Brain pericyte (primary cell): ENCODE measurements at places on chromosomes 6 and 20.

DNA sequence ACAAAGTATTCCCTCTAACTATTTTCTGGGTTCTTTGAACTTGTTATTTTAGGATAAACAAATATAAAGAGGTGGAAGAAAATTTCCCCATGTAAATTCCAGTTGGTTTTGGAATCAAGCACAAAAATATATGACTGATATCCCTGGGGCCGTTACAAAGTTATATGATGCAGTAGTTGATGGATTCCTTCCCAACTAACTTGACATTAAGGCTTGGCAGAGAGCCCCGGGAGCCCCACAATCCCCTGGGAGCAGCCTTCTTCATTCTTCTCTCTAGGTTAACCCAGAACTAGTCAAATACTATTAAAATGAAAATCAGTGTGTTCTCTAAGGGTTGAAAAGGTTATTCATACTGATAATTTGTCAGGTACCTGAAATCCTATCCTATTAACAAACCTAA, 508.9 kb upstream of the SOX4 start:
- DNase-seq, result no peak

GRCh38 chr20:19074828-19075516, 137.5 kb upstream of the SLC24A3 start:
- DNase-seq, result no peak

GRCh38 chr6:12709116-12709515, 7.5 kb upstream of the PHACTR1 start:
- no peak for DNase-seq

DNA sequence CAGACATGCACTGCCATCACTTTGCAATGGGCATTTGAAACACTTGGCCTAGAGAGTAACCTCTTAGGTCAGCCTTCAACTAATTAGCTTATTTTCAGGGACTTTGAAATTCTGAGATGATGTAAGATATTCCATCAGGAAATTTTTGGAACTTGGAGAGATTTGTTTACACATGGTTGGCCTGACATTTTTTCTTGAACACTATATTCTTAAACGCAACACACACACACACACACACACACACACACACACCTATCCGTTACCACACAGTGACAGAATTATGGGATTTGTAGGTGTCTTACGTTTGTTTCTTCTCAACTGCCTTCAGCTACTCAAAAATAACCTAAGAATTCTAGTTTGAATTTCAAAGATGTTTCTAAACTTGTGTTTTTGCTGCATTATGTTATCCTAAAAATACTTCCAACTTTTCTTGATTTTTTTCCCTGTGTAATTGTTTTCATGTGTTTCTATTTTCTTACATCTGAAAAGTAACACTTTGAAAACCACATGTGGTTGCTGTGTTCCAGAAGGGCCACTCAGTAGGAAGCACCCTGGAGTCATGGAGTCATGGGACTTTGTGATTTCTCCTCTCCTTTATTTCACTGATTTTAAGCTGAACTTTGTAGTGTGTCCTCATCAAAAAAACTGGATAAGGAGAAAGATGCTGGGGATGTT, 31.9 kb downstream of the MARCKS start:
- DNase-seq, result no peak

DNA sequence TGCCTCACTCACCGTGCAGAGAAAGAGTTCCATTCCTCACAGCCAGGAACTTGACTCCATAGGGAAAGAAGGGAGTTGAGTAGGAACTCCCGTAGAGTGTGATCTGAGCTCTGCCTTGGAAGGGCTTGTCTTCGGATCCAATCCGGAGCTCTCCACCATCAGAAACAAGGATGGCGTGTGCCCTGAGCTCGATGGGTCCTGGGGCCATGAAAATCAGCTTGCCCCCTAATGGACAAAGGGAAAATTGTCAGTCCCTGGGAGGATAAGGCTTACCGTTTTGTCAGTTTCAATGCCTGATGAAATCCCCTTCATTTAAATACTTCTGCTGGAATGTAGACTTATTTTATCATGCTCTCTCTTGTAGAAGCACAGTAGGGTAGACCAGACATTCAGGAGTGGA, 153.3 kb downstream of the PKHD1 start:
- DNase-seq, result no peak

DNA sequence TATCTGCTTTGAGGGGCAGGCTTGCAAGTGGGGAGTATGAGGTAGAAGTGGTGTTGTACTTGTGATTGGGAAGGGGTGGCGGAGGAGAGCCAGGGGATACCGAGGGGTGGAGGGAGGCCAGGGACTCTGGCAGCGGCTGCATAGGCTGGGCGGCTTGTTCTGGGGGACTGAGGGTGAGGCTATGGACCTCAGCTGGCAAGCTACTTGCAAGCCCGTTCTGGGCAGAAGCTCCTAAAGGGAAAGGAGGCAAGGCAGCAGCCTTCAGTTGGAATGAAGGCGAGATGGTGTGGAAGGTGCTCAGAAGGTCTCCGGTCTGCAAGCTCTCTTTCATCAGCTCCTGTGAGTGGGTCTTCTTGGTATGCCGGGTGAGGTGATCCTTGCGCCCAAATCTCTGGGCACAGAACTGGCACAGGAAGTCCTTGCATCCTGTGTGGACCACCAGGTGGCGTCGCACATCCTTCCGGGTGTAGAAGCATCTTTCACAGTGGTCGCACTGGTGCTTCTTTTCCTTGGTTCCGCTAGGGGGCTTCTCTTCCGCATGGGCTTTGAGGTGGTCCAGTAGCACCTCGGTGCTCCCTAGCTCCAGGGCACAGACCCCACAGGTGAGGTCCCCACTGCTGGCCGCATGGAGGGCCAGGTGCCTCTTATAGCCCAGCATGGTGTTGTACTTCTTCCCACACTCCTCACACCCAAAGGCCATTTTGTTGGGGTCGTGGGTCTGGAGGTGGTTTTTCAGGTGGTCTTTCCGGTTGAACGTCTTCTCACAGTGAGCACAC, 66.0 kb downstream of the PLAGL1 start:
- no peak for DNase-seq

- no peak for DNase-seq
Observed at GRCh38 chr6:167090171-167090570, 32.7 kb upstream of the CCR6 start.

GRCh38 chr6:122734529-122735395, 44.8 kb upstream of the FABP7 start:
- DNase-seq, result no peak

GRCh38 chr6:13472099-13472498, 15.3 kb downstream of the GFOD1 start:
- DNase-seq, result no peak

DNA sequence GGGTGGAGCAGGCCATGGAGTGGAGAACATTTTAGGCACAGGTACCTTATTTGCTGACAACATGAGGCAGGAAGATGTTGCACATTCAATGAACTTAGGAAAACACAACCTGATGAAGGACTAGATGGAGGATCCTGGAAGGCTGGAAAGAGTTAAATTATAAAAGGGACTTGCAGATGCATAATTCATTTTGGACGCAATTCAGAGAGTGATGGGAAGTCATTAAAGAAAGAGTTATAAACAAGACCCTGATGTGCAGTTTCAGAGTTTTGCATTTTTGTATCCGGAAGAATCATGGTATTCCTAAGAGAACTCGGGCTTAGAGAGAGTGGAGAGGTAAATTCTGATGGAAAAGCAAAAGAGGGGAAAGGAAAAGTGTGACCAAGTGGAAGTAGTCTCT, 104.5 kb downstream of the TSHZ2 start:
- no peak for DNase-seq

DNA sequence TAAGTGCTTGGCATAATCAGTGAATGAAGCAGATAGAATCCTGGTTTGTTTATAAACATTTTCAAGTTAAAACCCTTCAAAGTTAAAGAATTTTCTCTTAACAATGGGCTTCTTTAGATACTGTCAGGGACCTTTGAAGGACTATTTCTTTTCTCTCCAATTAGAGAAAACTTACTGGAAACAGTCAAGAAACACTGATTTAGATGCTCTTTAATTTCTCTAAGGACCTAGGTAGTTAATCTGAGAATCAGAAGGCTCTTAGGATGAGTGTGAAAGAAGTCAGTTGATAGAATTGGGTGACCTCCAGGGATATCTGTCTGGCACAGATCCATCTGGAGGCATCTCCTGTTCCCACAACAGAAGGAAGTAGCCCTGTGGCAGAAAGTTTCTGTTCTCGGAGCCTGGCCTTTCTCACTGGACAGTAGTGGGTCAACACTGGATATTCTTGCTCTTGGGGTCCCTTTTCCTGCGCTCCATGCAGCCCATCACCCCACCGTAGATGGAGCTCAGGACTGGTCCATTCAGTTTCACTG, 22.5 kb downstream of the KIAA0408 start:
- no peak for DNase-seq

DNA sequence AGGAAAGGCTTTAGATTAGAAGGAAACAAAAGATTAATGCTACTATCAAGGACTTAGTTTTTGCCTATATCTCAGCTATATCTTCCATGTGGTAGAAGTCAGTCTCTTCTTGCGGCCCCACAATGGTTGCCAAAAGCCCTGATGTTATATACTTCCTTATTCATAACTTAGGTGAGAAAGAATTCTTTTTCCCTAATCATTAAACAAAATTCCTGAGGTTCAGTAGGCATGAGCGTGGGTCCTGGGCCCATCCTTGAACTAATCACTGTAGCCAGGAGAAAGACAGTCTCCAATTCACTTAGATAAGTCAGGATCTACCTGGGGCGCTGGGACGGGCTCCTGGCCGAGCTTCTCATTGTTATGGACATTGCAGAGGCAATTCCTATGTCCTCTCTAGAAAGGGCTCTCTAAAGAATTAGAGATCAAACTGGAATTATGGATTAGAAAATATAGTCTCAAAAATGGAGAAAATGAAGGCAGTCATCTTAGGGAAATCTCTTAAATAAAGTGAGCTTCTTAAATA, 134.3 kb downstream of the KIF6 start:
- no peak for DNase-seq

DNA sequence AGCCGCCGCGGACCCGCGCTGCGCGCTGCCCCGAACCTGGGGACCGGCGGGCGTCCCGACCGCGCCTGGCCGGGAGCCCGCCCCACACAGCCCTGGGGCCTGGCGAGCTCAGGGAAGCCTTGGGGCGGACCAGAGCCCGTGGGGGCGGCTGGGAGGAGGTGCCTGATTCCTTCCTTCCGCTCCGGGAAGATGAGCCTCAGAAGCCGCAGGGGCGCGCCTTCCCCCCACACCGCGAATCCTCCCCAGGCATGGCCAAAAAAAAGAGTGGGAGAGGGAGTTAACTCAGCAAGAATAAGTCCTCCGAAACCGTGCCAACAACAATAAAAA, at the start of gene CBLN4:
Gene CBLN4, minus strand, starts transcription at position 131 of the 327 bp plus-strand sequence. CDS start 1,348 bp downstream, outside the sequence.
- DNase-seq, result no peak

DNA sequence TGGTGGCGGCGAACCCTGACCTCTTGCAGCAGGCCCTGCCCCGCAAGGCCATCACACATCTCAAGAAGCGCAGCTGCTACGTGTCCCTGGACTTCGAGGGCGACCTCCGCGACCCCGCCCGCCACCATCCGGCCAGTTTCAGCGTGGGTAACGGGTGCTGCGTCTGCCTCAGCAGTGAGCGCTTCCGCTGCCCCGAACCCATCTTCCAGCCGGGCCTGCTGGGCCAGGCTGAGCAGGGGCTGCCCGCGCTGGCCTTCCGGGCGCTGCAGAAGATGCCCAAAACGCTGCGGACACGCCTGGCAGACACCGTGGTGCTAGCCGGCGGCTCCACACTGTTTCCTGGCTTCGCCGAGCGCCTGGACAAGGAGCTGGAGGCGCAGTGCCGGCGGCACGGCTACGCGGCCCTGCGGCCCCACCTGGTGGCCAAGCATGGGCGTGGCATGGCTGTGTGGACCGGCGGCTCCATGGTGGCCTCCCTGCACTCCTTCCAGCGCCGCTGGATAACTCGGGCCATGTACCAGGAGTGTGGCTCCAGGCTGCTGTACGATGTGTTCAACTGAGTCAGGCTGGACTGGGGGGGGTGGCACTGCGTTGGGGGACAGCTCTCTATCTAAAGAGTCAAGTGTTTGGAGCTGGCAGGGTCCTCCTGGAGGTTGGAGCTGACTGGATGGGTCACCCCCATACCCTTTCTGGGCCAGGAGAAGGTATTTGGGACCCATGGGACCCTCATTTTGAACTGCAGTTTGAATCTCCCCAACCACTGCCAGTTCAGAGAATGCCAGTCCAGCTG, 1.1 kb downstream of the ACTL10 start:
- DNase-seq, result no peak

DNA sequence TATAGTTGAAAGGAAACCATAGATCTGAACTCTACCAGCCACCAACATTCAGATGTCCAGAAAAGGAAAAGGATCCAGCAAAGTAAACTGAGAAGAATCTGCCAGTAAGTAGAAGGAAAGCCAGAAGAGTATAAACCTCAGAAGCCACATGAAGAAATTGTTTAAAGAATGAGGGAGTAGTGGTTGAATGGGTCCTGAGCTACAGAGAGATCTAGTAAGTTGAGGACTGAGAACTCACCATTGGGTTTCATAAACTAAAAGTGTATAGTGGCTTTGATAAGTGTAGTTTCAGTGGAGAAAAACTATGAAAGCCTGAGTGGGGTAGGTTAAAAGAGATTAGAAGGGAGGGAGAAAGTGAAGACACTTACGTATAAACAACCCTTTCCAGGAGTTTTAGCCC, 32.0 kb upstream of the SUMO4 start:
- no peak for DNase-seq

GRCh38 chr20:38961530-38962043, 557 bp upstream of the DHX35 start:
- DNase-seq, result no peak

DNA sequence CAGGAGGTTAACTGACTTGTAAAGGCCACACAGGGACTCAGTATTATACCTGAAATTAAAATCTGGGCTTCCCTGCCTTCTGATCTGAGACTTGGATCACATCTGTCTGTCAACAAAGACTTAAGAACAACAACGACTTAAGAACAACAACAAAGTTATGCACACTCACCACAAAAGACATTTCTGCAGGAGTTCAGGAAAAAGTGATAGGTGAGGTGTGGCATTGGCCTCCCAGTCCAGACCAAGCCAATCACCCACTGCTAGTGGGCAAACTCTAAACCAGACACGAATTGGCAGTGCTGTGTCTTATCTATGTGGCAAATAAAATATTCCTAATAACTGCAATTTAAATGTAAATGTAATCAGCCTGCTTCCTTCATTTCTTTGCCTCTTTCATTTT, 61.3 kb downstream of the PRDM1 start:
- no peak for DNase-seq
